Stimulated activated CD8-positive, alpha-beta memory T cell treated with anti-CD3 and anti-CD28 coated beads, Interleukin-2, amount 100 ng/mL, for 48 hours (primary cell): ENCODE measurements at places on chromosomes 5 and 9.

- DNase-seq: no peak
These were observed 17.7 kb downstream of the ARHGEF37 start for GRCh38 chr5:149598966-149599365.

DNA sequence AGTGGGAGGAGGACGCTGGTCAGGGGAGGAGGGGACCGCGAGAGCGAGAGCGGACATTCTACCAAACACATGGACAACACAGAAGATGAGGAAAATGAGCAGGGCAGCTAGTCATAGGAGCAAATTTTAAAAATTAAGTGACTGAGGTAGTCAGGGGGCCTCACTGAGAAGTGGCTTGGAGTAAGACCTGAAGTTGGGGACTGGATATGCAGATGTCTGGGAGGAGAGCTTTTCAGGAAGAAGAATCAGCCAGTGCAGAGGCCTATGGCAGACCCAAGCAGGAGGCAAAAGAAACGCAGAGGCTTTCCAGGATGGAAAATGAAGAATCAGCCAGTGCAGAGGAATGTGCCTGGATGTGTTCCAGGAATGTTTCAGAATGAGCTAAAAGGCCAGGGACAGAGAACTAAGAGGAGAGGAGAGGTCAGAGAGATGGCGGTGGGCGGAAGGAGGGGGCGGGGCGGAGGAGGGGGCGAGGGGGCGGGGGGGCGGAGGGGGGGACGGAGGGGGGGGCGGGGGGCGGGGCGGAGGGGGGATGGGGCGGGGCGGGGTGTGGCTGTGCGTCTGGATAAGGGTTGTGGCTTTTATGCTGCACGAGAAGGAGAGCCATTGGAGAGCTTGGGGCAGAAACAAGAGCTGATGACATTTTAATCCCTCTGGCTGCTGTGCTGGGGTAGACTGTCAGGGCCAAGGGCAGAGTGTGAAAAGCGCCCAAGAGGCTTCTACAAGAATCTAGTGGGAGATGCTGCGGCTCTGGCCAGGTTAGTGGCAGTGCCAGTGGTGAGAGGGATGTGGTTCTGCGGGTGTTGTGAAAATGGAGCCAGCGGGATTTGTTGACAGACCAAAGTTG, 129.6 kb downstream of the KCNIP1 start:
- no peak for DNase-seq

DNA sequence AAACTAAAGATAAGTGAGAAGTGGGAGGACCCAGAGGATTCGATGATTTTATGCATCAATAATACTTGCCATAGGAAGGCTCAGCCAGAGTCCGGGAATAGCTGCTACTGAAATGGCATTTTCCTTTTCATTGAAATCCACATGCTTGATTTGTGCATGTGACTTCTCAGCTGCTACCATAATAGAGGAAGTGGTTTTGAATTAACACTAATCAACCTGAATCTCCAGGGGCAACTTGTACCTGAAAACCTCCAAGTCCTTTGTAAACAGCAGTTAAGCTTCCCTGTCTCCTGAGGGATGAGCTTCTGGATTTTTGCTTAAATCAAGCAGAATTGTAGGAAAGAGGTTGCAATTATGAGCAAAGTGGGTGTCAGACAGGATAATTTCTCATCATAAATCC, 124.9 kb downstream of the PPP2R2B start:
- DNase-seq: no peak

DNA sequence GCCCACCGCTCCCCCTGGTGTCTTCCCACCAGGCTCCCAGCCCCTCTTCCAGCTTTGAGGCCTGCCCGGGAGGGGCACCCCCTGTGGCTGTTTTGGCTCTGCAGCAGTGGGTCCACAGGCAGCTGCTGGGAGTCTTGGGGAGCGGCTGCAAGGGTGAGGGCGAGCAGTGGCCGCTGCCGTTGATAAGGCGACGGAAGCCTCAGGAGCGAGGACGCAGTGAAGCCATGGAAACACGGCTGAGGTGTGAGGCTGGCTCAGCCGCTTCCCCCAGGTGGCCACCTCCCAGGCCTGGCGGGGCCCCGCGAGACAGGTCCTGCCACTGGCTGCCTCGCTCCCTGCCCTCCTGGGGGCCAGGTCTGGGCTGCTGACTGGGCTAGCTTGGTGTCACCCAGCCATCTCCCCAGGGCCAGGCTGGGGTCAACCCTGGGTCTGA, 41.5 kb downstream of the CXXC5 start:
- DNase-seq: no peak

- no peak for DNase-seq
These were observed 378.6 kb downstream of the GADD45G start for GRCh38 chr9:89983411-89983810.

DNA sequence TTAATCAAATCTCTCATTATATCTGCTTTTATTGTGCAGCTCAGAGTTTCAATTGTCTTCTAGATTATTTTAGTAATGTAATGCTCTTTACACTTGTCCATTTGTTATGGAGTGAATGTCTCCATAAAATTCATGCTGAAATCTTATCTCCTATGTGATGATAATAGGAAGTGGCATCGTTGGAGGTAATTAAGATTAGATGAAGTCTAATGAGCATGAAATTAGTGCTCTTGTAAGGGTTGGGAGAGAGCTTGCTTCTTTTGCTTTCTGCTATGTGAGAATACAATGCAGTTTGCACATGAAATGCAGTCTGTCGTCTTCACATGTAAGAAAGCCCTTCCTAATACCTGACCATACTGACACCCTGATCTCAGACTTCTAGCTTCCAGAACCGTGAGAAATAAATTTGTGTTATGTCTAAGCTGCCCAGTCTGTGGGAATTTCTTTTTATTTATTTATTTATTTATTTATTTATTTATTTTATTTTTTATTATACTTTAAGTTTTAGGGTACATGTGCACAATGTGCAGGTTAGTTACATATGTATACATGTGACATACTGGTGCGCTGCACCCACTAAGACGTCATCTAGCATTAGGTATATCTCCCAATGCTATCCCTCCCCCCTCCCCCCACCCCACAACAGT, 1399.2 kb upstream of the CDH6 start:
- no peak for DNase-seq

- no peak for DNase-seq
These were observed 13.8 kb downstream of the AK8 start for GRCh38 chr9:132864277-132864676.

- no peak for DNase-seq
These were observed 98.1 kb upstream of the TUT7 start for GRCh38 chr9:86452201-86452828.

GRCh38 chr5:39355324-39355723, 9.0 kb downstream of the C9 start:
- DNase-seq: no peak

DNA sequence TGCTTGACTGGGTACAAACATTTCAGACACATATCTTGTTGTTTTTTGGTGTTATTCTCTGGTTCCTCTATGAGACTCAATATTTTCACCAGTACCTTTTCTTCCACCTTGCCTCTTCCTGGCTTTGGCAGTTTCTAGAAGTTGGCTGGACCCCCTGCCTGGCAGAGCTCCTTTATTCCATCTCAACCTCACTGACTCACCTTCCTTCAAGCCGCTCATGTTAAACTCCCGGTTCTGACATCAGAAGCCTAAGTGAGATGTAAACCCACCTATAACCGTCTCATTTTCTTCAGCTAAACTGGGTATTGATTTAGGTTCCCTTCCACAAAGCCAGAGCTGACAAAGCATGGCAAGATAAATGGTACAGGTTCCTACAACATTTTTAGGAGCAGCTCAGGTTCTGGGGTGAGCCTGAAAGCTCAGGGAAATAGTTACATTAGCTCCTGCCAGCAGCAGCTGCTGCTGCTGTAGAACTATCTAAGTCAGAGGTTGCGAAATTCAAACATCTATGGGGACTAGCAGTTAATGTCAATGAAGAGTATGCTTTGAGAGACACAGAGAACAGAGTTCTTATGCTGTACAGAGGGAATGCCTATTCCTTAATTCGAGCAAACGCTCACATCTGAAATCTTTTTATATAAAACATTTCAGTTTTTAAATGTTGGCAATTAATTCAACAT, 197.1 kb upstream of the NR3C1 start:
- no peak for DNase-seq

DNA sequence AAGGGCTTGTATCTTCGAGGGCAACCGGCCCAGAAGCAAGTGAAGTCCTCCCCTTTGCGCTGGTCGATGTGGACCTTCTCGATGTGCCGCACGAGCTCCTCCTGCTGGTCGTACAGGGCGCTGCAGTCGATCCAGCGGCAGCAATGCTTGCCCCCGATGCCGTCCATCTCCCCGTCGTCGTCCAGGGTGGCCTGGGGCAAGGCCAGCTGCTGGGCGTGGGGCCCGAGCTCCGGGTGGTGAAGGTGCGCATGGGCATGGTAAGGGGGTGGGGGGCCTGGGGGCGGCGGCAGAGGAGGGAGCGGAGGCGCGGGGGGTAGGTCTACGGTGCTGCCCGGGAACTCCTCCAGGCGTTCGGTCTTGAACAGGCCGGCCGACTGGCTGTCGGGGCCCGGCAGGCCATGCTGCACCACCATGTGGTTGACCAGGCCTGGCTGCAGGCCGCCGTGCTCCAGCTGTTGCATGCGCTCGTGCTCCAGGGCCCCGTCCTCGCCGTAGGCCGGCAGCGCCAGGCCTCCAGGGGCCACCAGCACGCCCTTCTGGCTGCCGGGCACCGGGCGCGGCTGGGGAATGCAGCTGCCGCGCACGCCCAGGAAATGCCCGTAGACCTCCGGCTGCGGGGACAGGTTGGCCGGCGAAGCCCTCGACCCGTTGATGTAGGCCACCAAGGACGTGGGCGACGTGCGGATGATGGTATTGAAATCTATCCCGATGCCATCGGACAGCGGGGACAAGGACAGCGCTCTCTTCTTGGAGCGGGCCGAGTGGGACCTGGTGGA, 181.8 kb downstream of the GLIS3 start:
- peak; percentile 37 for DNase-seq
